Dermis lymphatic vessel endothelial cell (primary cell): ENCODE measurements at places on chromosomes 2 and 18. TPM values are rescaled to one million over a fixed set of nuclear protein-coding genes. Genes with fewer than 3 reads are reported as not detected.

The TFCP2L1 gene
- not detected in 2 replicates for total RNA-seq

The CDH20 gene
- total RNA-seq, result 0.09 and 0.11 TPM in 2 replicates

The TMEFF2 gene
- total RNA-seq, result under 0.01 TPM in 1 of 2 replicates, not detected in the other

The ITM2C gene
- 37.5 and 89.8 TPM in 2 replicates for total RNA-seq

The ELOA2 gene
- not detected in 2 replicates for total RNA-seq

The ATF2 gene
- 40.9 and 48.5 TPM in 2 replicates for total RNA-seq

The ERBB4 gene
- under 0.01 TPM in 2 replicates for total RNA-seq

The IL18RAP gene
- total RNA-seq, result not detected in 2 replicates

The UGT1A8 gene
- not detected in 2 replicates for total RNA-seq

The C2orf66 gene
- 0.09 TPM in 1 of 2 replicates, not detected in the other for total RNA-seq

The HPCAL1 gene
- 27.5 and 31.6 TPM in 2 replicates for total RNA-seq

The AGPS gene
- total RNA-seq, result 46.3 and 53.7 TPM in 2 replicates

The CRIM1 gene
- 170 and 581 TPM in 2 replicates for total RNA-seq

The GAD1 gene
- 0.52 and 0.76 TPM in 2 replicates for total RNA-seq

The FRZB gene
- 0.43 TPM in 2 replicates for total RNA-seq

The RTP5 gene
- not detected in 2 replicates for total RNA-seq

The PROM2 gene
- total RNA-seq, result 0.09 and 0.22 TPM in 2 replicates

The EML6 gene
- total RNA-seq, result 0.76 and 1.2 TPM in 2 replicates

The ARHGAP15 gene
- total RNA-seq, result not detected in 2 replicates

The OSBPL1A gene
- total RNA-seq, result 15.9 and 19.9 TPM in 2 replicates

The APCDD1 gene
- 0.11 TPM in 1 of 2 replicates, not detected in the other for total RNA-seq

The CYP26B1 gene
- under 0.01 TPM in 1 of 2 replicates, not detected in the other for total RNA-seq

The ANTXR1 gene
- total RNA-seq, result 0.33 and 0.52 TPM in 2 replicates

The UGT1A4 gene
- not detected in 2 replicates for total RNA-seq

The ESPNL gene
- not detected in 2 replicates for total RNA-seq

The CRYBA2 gene
- total RNA-seq, result not detected in 2 replicates

The SERPINB3 gene
- not detected in 2 replicates for total RNA-seq

The CCDC178 gene
- total RNA-seq, result not detected in 2 replicates

The RAB27B gene
- total RNA-seq, result under 0.01 and 0.11 TPM in 2 replicates

The ITGB1BP1 gene
- total RNA-seq, result 39.3 and 48.8 TPM in 2 replicates

The OTX1 gene
- total RNA-seq, result 0.09 and 0.11 TPM in 2 replicates

The AKAIN1 gene
- not detected in 2 replicates for total RNA-seq

The RFTN2 gene
- total RNA-seq, result 7.3 and 14.0 TPM in 2 replicates

The CHST9 gene
- total RNA-seq, result under 0.01 TPM in 1 of 2 replicates, not detected in the other

The LIMS3 gene
- total RNA-seq, result 17.3 and 31.3 TPM in 2 replicates

The OSBPL6 gene
- total RNA-seq, result 1.1 and 4.1 TPM in 2 replicates

The WNT10A gene
- not detected in 2 replicates for total RNA-seq

The CLIP4 gene
- 5.4 and 5.9 TPM in 2 replicates for total RNA-seq

The CCNT2 gene
- total RNA-seq, result 29.9 and 34.9 TPM in 2 replicates

The IL1R1 gene
- 40.5 and 49.8 TPM in 2 replicates for total RNA-seq

The SERPINB10 gene
- not detected in 2 replicates for total RNA-seq

The SCN7A gene
- total RNA-seq, result not detected in 2 replicates

The TACR1 gene
- total RNA-seq, result not detected in 2 replicates

The POTEE gene
- 0.17 and 1.1 TPM in 2 replicates for total RNA-seq

The IL36A gene
- total RNA-seq, result not detected in 2 replicates

The ZNF397 gene
- 9.6 and 12.4 TPM in 2 replicates for total RNA-seq

The LRP1B gene
- total RNA-seq, result under 0.01 and 0.11 TPM in 2 replicates

The KCTD18 gene
- total RNA-seq, result 11.2 and 12.4 TPM in 2 replicates

The SH3BP4 gene
- 17.4 and 23.6 TPM in 2 replicates for total RNA-seq

The AOX1 gene
- 0.43 and 1.5 TPM in 2 replicates for total RNA-seq

The PLEKHH2 gene
- total RNA-seq, result under 0.01 and 0.09 TPM in 2 replicates

The SLC16A14 gene
- total RNA-seq, result under 0.01 and 0.09 TPM in 2 replicates

The ADAM23 gene
- total RNA-seq, result 0.22 and 0.69 TPM in 2 replicates

The EPG5 gene
- total RNA-seq, result 9.4 and 14.8 TPM in 2 replicates

The CDH2 gene
- total RNA-seq, result 0.26 and 1.8 TPM in 2 replicates

The SMYD1 gene
- total RNA-seq, result not detected in 2 replicates

The DCAF17 gene
- 14.0 and 16.1 TPM in 2 replicates for total RNA-seq
